Muscle of leg (tissue), 16 donors: ENCODE measurements at places on chromosomes 3 and 15. TPM values are rescaled to one million over a fixed set of nuclear protein-coding genes. Genes with fewer than 3 reads are reported as not detected.

CTXN2 gene
- total RNA-seq = not detected

CPLX3 gene
- not detected for total RNA-seq

RPL14 gene
- 1,297 TPM for total RNA-seq

CHCHD4 gene
- total RNA-seq = 13.8 TPM

ANKRD34C gene
- total RNA-seq = under 0.01 TPM

RTP3 gene
- 0.04 TPM for total RNA-seq

SKIL gene
- 41.6 TPM for total RNA-seq

ADGRG7 gene
- total RNA-seq = not detected

SLC9C1 gene
- total RNA-seq = 1.2 TPM

ANKUB1 gene
- not detected for total RNA-seq

GRCh38 chr15:92095693-92096092 lies 242.2 kb downstream of the SLCO3A1 start:
- DNase-seq = no peak

DNA sequence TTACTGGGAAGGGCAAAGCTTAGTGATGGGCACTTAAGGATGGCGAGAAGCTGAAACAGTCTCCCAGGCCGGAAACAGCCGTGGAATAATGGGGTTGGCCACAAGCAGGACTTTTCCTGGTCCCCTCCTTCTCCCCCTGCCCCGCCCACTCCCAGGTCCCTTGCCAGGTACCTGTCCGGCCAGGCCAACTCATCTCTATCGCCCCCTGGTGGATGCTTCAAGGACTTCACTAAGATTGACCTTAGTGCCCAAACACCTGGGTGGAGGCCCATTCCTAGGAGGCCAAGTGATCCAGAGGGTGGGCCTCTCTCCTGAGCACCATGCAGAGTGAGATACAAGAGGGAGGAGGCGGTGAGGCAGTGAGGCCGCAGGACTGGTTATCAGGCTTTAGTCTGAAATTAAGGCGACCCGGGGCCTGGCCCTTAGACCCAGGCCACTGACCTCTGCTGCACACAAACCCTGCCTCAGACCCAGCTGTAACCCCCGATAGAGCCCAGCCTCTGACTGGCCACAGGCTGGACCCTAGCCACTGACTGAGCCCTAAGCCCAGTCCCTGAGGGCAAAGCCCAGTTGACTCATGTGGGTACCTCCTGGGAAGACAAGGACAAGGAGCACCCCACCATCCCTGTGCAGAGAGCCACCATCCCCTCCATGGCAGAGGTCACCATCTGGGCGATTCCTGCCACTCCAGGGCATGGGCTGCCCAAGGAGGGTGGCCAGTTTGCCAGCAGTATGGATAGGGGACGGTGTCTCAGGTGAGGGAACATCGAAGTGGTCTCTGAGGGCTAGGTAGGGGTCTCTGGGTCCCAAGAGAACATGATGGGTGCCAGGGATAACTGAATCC lies 37.6 kb downstream of the VIPR1 start:
- no peak for DNase-seq

DNA sequence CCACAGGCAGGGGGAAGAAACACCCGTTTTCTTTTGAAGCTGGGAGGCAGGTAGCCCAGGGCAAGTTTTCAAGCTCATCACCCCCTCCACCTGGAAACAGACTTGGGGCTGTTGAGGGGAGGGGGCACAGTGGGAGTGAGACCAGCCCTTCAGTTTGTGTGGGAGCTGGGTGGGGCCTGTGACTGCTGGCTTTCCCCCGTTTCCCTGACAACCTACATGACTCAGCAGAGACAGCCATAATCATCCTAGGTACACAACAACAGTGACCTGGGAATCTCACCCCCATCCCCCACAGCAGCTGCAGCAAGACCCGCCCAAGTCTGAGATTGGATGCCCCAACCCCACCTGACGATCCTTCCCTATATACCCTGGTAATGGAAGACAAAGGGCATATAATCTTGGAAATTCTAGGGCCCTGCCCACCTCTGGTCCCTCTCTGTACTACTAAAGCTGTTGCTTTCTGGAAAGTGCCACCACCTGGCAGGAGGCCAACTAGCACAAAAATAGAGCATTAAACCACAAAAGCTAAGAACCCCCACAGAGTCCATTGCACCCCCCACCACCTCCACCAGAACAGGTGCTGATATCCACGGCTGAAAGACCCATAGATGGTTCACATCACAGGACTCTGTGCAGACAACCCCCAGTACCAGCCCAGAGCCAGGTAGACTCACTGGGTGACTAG lies 422.2 kb upstream of the SGO1 start:
- DNase-seq = no peak

- DNase-seq = no peak
Observed at GRCh38 chr3:44772099-44772442, 10.5 kb downstream of the KIF15 start.

DNA sequence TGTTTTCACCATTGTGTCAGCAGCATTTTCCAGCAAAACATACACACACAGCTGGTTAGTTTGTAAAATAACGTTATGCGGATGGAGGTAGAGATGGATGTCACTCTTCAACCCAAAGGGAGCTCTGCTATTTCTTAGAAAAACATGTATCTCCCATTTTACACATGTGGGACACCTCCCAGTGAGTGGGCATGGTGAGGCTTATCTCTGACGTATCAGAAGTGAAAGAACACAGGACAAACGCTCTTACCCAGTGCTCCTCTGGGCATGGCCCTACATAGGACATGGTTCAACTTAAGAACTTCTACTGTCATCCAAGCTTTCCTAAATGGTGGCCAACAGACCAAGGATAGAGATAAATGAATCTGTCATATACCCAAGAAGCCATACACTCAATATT lies 2.1 kb downstream of the FAM240A start:
- DNase-seq = no peak

DNA sequence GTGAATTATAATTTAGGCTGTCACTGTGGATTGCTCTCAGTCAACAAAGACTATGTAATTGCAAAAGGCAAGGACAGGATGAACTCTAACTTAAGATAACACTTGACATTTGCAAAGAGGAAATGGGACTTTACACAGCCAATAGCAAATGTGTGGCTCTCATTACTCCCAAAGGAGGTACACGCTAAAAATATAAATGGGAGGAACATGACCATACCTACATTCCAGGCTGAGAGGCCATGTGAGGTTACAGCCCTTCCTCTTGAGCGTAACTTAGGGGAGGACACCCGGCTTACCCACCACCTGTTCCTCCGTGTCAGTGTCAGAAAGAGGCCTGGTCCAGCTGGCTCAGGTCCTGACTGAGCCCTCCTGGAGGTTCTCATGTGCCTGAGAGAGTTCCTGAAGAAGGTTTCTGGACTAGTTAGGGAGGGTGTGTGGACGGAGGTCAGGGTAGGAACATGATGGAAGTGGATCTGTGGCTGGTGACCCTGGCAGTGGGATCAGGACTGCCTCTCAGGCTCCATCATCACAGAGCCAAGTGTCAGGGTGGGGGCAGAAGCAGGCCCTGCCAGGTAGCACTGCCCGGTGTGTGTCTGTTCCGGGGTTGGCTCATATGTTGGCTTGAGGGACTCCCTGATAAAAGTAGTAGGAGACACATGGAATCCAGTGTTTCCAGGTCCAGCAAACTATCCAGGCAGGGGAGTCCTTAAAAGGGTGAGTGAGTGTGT lies 7.9 kb downstream of the POPDC2 start:
- peak; percentile 82 for DNase-seq

GRCh38 chr15:93709708-93710107 lies 521.7 kb upstream of the MCTP2 start:
- no peak for DNase-seq

GRCh38 chr15:73375755-73376305 lies 7.1 kb upstream of the HCN4 start:
- no peak for DNase-seq

DNA sequence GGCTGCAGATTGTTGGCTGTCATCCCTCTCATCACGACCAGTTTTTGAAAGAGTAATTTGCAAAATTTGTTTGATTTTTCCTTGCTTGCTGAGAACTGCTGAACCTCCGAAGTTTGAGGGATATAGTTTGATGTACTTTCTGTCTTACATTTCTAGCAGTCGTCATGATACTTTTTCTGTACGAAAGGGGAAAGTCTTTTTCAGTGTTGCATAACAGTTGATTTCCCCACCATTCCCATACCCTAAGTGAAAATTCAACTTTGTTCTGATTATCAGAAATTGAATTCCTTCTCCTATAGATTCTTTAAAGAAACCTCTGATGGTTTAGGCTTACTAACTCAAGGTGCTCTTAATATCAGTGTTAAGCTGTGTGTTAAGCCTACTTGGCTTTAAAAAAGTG lies 1.6 kb downstream of the PDE8A start:
- DNase-seq = no peak

DNA sequence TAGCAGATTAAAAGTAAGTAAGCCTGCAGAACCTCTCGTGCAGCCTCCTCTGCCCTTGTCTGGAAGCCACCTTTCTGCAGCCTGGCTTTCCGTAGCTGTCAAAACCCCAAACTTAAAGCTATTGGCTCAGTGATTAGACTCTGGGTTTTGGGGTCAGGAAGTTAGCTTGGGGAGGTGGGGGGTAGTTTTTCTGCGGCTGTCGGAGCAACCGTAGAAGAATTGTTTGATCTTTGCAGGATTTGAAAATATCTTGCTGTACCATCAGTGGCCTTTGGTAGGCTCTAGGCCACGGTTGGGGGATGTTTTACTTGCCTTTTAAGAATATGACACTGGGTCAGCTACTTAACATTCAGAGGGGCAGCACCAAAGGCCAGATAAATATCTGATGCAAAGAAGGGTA lies 88.4 kb upstream of the RASGRP1 start:
- no peak for DNase-seq

- no peak for DNase-seq
Observed at GRCh38 chr3:196843435-196844110, 24.1 kb upstream of the SENP5 start.

- no peak for DNase-seq
Observed at GRCh38 chr3:117611211-117611610, 901.6 kb downstream of the TUSC7 start.

DNA sequence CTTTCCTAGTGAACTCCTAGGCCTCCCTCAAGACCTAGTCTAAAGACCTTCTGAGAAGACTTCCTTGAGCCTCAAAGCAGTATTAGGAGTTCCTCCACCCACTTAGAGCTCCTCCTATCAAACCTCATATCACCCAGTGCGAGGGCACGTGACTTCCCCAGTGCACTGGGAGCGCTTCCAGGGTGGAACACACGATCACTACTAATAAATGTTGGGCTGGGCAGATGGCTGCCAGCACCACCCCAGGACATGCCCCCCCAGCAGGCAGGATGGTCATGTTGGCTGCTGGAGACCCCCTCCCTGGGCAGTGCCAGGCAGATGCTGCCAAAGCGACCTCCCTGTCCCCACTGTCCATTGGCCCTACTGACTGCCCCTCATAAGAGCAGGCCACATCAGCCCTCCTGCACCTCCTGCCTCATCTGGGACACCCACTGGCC lies 8.5 kb upstream of the PLXND1 start:
- peak; percentile 55 for DNase-seq

DNA sequence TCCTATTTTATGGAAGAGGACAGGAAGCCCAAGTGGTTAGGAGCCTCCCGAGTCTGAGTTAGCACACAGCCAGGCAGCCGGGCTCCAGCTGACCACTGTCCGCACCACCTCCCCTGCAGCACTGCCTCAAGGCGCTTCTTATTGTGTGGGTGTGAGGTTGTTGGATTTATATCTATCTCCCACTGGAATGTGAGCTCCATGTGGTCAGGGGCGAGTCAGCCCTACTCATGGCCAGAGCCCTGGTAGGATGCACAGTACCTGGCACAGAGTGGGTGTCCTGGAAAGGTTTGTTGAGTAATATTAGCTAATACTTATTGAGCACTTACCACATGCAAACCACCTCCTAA lies 9.7 kb upstream of the FBLN2 start:
- DNase-seq = no peak

DNA sequence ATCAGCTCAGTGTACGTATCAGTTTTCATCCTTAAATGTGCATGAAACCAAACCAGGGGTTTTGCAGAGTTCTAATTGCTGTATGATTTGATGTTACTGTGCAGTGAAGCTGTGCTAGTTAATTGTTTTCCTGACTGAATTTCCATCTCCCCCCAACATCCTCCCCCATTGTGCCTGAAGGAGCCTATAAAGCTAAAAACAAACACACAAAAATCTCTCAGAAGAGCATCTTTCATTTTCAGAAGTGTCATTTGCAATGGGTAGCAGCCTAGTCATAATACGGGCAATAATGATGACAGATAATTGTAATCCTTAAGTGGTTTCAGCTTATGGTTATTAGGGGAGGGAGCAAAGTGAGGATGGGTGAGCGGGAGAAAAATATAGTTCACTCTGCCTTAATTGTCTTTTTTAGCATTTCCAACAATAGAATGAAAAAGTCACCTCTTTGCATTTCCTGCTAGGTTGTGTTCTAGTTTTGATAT lies 207.9 kb upstream of the TBL1XR1 start:
- no peak for DNase-seq

- no peak for DNase-seq
Observed at GRCh38 chr3:59450437-59450836, 400.6 kb upstream of the CFAP20DC start.

GRCh38 chr3:190155752-190156151 lies 35.1 kb upstream of the P3H2 start:
- peak; percentile 23 for DNase-seq

DNA sequence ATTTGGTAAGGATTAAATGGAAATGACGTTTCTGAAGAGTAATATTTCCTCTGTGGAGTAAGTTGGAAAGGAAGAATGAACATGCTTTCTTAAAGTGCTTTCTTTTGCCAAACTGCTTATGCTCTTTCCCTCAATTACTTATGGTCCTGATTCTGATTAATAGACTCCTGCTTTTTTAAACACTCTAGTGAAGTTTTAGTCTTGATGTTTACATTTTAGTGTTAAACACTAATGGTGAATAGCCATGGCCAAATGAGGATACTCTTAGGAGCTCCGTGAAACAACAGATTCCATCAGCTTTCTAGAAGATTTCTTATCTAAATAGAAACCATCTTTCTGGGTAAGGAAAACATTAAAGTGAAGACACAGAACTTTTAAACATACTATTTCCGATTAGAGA lies 117.6 kb downstream of the P3H2 start:
- peak; percentile 65 for DNase-seq

- DNase-seq = no peak
Observed at GRCh38 chr3:42690191-42690590, 4.9 kb downstream of the KLHL40 start.

DNA sequence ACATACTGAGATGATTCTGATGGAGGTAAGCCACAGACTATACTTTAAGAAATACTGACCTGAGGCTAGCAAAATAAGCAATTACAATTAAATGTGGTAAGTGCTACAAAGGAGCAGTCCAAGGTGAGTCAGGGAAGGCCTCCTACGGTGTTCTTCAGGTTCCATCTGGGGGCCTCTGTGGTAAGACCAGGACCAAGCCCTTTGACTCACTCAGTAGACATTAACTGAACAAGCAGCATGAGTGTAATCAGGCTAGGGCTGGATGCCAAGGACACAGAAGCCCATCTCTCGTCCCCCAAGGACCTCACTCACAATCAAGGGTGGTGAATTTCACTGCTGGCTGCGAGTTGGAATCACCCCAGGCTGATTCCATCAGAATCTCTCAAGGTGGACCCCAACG lies 37.3 kb downstream of the DZIP1L start:
- DNase-seq = no peak
